CD4-positive, alpha-beta T cell treated with Interleukin-15 for 4 hours (primary cell): ENCODE measurements at places on chromosomes 1 and 21.

GRCh38 chr1:34460193-34460592 lies 283.5 kb downstream of the C1orf94 start:
- DNase-seq = peak; percentile 21

- DNase-seq = no peak
Observed at GRCh38 chr1:248696261-248696660, 6.3 kb downstream of the OR14I1 start.

DNA sequence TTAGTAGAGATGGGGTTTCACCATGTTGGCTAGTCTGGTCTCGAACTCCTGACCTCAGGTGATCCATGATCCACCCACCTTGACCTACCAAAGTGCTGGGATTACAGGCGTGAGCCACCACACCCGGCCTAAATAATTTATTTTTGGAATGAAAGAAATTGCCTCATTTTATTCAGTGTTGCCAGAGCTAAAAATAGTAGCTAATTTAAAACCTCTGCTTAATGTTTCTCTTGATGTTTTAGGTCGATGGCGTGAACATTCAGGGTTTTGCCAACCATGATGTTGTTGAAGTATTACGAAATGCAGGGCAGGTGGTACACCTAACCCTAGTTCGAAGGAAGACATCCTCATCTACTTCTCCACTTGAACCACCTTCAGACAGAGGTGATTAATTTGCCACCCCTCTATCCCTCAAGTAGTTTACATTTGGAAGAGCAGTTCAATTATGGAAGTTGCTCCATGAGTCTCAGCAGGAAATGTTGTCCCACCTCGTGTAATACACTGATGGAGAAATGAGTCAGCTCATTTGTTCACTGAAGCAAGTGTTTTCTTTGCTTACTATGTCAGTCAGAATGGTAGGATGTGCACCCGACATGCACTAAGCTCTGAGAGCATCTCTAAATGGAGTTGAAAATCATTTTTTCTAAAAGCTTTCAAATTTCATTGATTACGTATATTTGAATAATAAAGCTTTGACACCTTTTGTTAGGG lies 54.9 kb downstream of the PATJ start:
- DNase-seq = no peak

- no peak for DNase-seq
Observed at GRCh38 chr1:185050823-185051451, 5.6 kb downstream of the RNF2 start.

- DNase-seq = no peak
Observed at GRCh38 chr1:202951437-202951836, 6.7 kb downstream of the ADIPOR1 start.

- DNase-seq = no peak
Observed at GRCh38 chr1:84795966-84796600, 96.9 kb downstream of the LPAR3 start.

GRCh38 chr1:213192026-213192425 lies 141.0 kb downstream of the RPS6KC1 start:
- no peak for DNase-seq

- no peak for DNase-seq
Observed at GRCh38 chr1:205069371-205070125, 14.7 kb downstream of the TMEM81 start.

- DNase-seq = no peak
Observed at GRCh38 chr21:8990326-8991087, 1530.9 kb upstream of the TPTE start.

GRCh38 chr21:25234857-25235801 lies 372.2 kb downstream of the MRPL39 start:
- DNase-seq = no peak

GRCh38 chr1:56849750-56850149 lies 4.8 kb upstream of the C8A start:
- no peak for DNase-seq

DNA sequence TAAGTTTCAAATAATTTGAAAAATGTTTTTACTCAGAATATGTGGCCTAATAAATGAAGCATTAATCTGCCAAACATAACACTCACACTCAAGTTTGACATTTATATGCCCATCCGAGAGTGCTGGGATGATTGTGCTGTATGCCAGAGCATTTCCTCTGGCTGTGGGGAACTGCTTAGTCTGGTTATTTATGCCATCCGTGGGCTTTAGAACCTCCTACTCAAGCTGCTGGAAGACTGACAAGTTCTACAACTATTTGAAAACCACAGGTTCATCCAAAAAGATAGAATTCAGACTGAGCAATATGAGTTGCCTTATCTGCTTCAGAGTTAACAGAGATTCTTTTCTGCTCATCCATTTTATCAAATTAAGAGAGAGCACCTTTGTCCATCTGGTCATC lies 25.9 kb downstream of the PCNX2 start:
- no peak for DNase-seq

- peak; percentile 8 for DNase-seq
Observed at GRCh38 chr1:180229483-180230415, at the start of gene LHX4. TSS of gene LHX4 (plus strand) at chr1:180230264. CDS start at chr1:180230530, 266 bp downstream.

DNA sequence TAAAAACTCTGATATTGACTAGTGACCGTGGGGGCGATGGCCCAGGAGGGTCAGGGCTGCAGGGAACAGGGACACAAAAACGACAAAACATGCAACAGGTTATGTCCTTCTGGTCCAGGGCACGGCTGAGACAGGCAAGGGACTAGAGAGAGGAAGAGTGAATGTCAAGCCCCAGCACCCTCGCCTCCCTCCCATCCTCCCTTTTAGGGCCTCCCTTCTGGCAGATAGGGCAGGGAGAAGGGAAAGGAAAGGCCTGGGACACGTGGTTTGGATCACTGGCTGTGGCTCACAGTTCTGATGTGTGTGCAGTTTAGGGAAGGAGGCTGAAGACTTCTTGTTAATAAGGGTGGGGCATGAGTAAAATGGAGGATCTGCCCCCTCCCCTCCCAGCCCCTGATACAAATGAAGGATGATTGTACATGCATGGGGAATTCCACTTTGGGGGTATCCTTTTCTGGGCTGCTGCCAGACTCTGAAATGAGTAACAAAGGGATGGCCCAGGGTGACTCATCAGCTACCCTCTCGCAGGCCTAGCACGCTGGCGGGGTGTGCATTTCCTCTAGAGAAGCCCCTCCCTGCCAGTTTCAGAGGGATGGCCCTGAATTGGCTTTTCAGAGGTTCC lies 14.2 kb downstream of the CAPN2 start:
- peak; percentile 96 for DNase-seq

- DNase-seq = peak; percentile 93
Observed at GRCh38 chr1:206551986-206552326, 44.6 kb downstream of the RASSF5 start.

DNA sequence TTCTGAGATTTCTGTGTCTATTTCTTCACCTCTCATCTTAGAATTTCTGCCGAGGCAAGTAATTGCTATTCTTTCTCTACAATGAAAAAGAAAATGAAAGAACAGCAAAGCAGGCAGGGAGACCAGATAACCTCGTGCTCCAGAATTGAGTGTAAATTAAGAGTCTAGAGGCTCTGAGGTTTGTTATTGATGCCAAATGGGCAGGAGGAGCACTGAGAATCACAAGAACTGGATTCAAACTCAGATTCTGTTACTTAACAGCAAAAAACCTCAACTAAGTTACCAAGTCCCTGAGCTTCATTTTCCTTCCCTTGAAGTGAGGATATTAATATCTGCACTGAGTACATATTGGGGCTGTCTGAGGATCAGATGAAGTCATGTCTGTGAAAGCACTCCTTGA lies 5.5 kb upstream of the DDR2 start:
- DNase-seq = no peak

DNA sequence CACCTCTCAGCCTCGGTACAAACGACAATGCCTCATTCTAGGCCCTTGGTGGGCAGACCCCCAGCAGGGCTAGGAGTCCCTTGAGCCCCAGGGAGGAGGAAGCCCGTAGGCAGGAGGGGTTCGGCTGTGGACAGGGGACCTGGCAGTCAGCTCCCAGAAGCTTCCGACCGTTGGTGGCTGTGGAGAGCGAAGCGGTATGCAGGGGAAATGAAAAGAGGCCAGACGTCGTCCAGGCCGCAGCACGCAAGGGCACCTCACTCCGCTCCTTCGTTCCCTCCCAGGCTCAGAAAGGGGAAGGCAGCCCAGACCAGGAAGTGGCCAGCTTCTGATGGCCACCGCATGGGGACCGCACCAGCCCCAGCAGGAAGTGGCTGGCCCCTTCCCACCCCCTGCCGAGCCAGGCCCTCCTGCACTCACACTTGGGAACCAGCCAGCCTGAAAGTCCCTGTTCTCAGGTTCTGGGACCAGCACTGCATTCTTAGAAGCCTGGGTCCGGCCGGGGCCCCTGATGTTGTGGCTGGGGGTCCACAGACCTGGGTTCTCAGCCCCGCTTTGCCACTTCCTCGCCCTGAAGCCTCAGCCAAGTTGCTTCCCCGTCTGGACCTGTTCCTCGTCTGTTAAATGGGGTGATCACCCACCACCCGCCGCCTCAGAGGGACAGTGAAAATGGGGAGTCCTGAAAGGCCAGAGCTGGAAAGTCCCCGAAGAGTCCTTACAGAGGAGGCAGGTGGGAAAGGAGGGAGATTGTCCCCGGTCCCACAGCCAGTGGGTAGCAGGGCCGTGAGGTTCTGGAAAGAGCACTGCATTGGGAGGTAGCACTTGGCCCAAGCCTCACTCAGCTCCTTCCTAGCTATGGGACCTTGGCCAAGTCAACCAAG lies 104.0 kb upstream of the RUNX3 start:
- DNase-seq = peak; percentile 27

DNA sequence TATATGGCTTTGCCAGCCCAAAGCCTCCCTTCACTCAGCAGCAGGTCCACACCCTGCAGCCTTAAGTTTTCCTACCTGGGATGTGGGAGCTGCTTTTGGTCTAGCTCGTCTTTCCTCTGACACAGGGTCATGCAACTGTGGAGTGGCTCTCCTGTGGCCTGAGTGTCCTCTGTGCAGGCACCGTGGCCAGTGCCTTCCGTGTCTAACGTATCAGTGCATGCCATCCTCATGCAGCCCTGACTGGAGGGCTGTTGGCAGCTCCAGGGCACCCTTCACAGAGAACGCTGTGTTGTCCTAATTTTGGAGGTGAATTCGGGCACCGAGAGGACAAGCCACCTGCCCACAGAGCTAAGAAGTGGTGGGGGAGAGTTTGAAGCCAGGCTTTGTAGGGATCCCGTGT lies 25.7 kb upstream of the C1orf174 start:
- DNase-seq = no peak
